ENCODE measurements at places on chromosomes 6 and 20. TPM values are rescaled to one million over a fixed set of nuclear protein-coding genes. Genes with fewer than 3 reads are reported as not detected.

BPIFA1 gene
- not detected for total RNA-seq

GRCh38 chr20:10652660-10653261, 21.0 kb downstream of the JAG1 start:
- no peak for DNase-seq

GRCh38 chr6:25942561-25943147, 12.2 kb upstream of the SLC17A2 start:
- DNase-seq, result no peak

DNA sequence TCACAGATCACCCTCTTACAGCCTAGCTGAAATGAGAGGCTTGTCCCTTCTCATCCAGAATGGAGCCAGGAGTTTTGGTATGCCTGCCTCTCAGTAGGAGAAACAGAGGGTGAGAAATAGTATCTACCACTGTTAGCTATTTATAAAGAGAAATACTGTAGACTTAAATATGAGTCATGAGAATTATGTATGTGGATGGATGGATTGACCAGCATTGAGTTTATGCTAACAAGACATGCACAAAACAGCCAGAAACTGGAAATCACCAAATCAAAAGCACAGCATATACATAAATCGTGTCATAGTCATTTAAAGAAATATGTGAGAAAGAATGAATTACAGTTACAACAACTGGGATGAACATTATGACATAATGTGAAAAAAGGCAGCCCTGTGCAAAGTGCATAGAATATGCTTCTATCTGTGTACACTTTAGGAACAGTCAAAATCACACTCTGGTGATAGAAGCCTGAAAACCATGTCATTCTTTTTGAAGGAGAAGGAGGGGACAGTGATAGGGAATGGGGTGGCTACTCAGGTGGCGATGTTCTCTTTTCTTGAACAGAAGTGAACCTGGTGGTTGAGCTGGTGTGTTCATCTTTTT, 79.8 kb upstream of the KIF25 start:
- DNase-seq, result no peak

BPIFA3 gene
- total RNA-seq, result not detected

BFSP1 gene
- 3.3 TPM for total RNA-seq

GRCh38 chr20:55009066-55009465, 533.7 kb downstream of the DOK5 start:
- no peak for DNase-seq

- no peak for DNase-seq
Measured at GRCh38 chr6:56532766-56533551, 109.7 kb downstream of the DST start.

PLN gene
- total RNA-seq, result 178 TPM

PCSK2 gene
- 1.5 TPM for total RNA-seq

SGK2 gene
- 6.2 TPM for total RNA-seq

AIF1 gene
- total RNA-seq, result 42.6 TPM

FAM217A gene
- not detected for total RNA-seq

GRCh38 chr6:86715676-86716075, 221.7 kb upstream of the HTR1E start:
- no peak for DNase-seq

KIAA0408 gene
- 40.8 TPM for total RNA-seq

DNA sequence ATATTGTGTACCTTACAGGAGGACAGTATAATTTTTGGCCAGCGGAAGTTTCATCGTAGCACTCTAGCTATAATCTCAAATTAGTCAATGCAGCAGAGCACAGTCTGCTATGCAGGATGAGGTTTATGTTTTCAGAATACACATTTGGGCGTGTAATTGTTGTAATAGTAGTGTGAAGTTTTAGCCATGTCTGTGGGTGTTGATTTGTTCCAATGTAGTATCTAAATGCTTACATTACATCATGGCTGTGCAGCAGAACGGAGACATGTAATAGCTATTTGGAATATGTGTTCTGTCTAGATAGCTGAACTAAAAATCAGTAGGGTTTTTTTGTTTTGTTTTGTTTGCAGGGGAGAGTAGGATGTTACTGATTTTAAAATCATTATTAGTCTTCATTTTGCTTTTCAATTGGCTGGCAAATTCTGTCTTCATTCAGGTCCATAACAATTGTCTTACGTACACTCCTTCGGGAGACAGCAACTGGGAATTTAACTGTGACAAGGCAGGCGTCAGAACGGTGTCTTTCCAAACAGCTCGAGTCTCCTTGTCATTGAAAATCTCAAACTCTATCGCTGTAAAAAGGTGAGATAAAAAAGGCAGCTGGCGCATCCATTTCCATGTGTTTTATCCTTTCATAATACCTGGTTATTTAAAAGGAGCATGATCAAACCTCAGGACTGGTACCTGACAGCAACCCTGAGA, 65.1 kb upstream of the CDH4 start:
- no peak for DNase-seq

DNA sequence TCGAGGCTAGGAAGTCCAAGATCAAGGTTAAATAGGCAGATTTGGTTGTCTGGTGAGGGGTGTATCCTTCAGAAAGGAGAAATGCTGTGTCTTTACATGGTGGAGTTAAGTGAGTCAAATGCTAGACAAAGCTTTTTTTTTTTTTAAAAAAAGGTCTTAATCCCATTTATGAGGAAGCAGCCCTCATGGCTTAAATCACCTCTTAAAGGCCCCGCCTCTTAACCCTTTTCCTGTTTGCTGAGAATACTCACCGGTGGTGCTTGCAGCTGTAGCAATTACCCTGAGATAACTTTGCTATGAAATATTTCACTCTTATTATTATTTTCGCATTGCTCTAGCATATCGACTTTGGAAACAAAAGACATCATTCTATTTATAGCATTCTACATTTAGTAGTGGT, 30.8 kb downstream of the FBXO30 start:
- DNase-seq, result no peak

- no peak for DNase-seq
Measured at GRCh38 chr6:145454006-145454405, 281.3 kb downstream of the EPM2A start.

DNA sequence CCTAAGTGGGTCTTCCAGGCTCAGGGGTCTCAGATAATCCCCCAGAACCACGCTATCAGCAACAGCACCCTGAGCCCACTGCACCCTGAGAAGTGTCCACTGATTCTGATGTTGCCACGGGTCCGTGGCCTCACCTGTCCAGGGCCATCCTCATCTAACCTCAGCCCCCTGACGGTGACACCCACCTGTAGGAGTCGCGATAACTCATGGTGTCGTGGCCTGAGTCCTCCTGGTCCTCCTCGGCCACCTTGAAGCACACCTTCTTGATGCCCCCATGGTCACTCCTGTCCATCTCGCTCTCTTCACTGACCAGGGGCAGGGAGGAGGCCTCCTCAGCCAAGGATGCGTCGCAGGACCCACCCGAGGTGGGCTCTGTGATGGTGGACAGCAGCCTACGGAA, 182.1 kb downstream of the PREX1 start:
- no peak for DNase-seq

- no peak for DNase-seq
Measured at GRCh38 chr6:134994431-134994830, 44.5 kb upstream of the ALDH8A1 start.

LAMA5 gene
- 40.4 TPM for total RNA-seq

- no peak for DNase-seq
Measured at GRCh38 chr20:46520976-46521579, 7.7 kb upstream of the ZNF334 start.

DNA sequence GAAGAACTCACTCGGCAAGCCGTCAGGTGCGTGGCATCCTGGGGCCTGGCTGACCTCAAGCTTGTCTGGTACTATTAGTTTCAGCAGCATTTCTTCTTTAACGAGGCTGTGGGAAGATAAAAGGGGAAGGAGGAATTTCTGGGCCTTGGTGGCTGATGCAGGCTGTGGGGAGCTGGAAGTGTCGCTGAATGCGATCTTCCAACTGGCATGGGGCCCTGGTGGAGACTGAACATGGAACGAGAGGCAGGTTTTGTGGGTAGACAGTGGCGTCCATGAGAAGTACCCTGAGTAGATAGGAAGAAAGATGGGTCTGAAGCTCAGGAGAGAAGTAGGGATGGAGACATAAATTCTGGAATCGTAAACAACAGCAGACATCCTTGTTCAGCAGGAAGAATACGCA, 23.9 kb downstream of the ERMARD start:
- no peak for DNase-seq

SNAP25 gene
- total RNA-seq, result 8.6 TPM

- no peak for DNase-seq
Measured at GRCh38 chr6:135344526-135344925, 153.0 kb downstream of the AHI1 start.

- DNase-seq, result no peak
Measured at GRCh38 chr6:164066766-164067165, 652.2 kb downstream of the QKI start.

GRCh38 chr20:32201296-32201976, 6.1 kb downstream of the PLAGL2 start:
- no peak for DNase-seq

LY6G6F gene
- total RNA-seq, result not detected

DNA sequence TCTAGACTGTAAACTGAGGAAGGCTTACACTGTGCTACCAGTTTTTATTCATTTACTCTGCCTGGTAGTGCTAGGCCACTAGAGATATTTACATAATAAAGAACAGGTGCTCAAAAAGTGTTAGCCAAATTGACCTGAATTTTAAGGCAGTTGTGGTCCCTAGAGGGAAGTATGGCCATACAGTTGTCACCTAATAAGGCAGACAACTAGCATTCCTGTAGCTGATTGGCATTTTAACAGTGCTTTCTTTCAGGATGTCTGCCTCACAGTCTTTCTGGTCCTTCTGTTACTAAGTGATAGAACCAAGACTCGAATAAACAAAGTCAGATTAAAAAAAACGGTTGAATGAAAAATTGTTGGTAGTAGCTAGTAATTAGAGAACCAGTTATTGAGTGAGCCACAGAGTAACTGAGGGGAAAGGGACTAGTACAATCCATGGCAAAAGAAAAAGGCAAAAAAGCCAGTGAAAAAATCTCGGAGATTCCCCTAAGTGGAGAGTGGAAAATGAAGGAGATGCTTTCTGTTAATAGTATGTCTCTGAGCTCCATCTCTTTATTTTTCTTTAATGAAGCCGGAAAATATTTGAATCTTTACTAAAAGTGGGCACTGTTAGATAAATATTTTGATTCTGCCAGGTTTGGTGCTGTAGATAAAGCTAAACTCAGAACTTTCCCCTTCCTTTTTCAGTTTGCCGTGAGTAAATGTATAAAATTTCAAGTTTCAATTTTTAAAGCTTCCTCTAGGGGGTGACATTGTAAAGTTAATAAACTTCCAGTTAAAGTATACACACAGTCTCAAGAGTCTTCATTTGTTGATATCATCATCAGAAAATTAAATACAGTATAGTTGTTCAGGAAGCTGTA, 9.1 kb downstream of the VTA1 start:
- DNase-seq, result no peak

- DNase-seq, result no peak
Measured at GRCh38 chr6:123210645-123211044, 214.6 kb downstream of the CLVS2 start.

GRCh38 chr6:51339728-51340127, 521.1 kb downstream of the TFAP2B start:
- peak; percentile 64 for DNase-seq

DNA sequence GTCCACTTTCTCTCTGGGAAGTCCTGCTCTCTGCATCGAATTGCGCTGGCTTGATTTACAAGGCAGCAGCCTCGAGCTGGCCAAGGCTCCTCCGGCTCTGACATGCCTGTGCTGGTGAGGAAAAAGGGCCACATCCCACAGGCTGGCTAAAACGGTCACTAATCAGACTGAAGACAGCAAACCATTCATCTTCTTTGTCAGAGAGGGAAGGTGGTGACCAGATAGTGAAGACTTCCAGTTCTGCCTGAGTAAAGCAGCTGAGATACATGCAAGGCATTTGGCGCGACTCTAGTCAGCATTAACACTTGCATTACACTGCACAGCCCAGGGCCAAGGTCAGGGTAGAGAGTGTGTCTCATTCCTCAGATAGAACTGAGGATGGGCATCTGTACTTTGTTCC, 203.2 kb upstream of the MAP3K7 start:
- DNase-seq, result peak; percentile 4

DNA sequence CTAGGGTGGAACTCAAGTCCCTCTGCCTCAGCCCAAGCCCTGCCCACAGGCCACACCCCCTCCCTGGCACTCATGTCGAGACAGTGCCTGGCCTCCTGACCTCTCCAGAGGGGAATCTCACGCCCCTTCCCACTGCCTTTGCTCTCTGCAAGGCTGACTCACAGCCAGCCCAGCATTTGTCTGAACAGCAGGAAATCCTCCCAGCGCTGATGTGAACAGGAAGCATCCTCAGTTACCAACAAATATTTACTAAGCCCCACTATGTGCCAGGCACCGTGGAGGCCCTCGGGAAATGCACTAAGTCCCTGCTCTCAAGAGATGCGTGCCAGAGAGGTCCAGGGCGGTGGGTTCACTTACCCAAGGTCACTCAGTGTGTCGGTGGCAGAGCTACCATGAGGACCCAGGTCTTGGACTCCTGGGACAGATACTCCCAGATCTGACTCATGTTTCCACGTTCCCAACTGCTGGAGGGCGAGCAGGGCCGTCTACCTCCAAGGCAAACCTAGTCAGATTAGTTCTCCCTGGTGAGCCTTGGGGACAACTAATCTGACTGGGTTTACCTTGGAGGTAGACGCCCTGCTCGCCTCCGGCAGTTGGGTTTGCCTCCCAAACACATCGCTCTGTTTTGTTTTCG, 7.8 kb downstream of the ADA start:
- DNase-seq, result no peak

DNA sequence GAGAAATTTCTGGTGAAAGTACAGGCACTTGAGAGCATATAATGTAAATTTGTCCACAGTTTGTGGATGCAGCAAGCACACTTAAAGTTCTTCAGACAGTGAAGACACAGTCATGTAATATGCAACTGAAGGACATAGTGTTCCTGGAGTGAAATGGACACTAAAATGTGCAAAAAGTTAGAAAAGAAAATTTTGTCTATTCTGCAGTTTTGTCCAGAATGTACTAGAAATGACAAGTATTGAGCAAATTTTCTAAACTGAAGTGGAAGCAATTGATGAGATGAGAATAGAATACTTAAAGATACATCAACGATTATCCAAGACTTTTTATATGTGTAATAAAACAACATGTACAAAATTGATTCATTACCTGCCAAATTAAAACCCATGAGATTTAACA, 647.0 kb upstream of the IMPG1 start:
- no peak for DNase-seq

MRAP2 gene
- 5.6 TPM for total RNA-seq

DNA sequence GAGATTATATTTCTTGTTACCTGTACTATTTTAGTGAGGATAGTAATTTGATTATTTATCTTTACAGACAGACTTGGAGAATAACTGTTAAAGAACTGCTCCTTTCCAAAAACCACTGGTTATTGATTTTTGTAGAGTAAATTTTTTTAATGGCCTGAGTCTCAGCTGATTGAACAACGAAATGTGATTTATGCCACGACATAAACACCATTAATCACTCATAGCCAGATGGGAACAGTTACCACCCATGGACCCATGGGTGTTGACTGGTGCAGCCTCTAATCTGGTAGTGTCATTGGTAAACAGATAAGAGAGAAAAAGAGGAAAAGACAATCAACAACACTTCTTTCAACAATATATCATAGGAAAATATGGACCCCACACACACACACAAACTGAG, 101.4 kb upstream of the BEND6 start:
- no peak for DNase-seq
